ENCODE measurements at places on chromosomes 2 and 18.

- DNase-seq: no peak
These were observed 176.2 kb downstream of the CALCRL start for GRCh38 chr2:187271825-187272224.

DNA sequence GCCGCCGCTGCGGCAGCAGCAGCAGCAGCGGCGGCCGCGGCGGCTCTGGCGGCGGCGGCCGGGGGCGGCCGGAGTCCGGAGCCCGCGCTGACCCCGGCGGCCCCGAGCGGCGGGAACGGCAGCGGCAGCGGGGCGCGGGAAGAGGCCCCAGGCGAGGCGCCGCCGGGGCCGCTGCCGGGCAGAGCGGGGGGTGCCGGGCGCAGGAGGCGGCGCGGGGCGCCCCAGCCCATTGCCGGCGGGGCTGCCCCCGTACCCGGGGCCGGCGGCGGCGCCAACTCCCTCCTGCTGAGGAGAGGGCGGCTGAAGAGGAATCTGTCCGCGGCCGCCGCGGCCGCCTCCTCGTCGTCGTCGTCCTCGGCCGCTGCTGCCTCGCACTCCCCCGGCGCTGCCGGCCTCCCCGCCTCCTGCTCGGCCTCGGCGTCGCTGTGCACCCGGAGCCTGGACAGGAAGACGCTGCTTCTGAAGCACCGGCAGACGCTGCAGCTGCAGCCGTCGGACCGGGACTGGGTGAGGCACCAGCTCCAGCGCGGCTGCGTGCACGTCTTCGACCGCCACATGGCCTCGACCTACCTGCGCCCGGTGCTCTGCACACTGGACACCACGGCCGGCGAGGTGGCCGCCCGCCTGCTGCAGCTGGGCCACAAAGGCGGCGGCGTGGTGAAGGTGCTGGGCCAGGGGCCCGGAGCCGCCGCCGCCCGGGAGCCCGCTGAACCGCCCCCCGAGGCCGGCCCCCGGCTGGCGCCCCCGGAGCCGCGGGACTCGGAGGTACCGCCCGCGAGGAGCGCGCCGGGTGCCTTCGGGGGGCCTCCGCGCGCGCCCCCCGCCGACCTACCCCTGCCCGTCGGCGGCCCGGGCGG is 646 bp downstream of the PHLPP1 start:
- DNase-seq: peak; percentile 77

DNA sequence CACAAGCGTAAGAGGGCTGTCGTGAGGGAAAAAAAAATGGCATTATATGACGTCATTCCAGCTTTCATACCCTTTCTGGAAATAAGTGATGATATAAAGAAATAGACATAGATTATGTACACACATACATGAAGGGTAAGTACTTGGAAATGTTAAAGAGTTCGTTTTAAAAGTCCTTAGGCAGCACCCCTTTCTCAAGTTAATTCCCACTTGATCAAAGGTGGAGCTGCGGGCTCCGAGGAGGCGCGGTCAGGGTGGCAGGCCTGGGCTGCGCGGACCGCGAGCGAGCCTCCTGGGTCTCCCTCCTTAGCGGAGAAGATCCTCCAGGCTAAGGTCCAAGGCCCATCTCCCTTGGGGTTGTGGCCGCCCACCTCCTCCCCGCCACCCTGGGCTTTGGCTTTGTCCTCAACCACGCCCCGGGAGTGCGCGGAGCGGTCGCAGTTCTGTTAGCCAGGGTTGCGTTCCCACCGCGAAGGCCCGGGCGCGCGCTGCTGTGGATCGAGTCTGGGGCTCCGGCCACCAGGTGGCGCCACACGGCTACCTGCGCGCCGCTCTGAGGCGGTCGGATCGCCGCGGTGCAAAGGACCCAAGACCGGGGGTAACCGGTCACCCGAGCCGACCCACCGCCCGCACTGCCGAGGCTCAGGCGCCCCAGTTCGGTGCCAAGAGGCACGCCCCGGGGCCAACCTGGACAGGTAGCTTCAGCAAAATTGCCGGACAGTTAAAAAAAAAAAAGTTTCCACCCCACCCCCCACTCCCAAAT is 66.8 kb downstream of the HNRNPLL start:
- peak; percentile 20 for DNase-seq

- DNase-seq: no peak
These were observed 93.0 kb upstream of the KLHL29 start for GRCh38 chr2:23292024-23292423.

DNA sequence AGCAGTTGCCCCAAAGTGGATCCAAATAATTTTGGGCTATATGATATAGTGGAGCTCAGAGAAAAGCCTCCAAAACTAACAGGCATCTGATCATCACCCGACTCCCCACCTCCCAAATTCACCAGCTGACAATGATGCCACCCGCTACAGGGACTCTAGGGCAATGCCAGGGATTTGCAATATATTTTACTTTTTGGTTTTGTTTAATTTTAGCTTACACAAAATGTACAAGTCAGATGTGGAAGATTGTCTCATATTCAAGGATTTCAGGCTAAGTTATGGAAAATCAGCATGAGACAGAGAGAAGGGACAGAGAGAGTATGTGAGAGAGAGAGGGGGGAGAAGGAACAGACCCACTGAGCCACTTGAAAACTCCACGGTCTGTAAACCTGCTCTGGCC is 187.4 kb downstream of the TMEM247 start:
- no peak for DNase-seq

- DNase-seq: no peak
These were observed 52.4 kb downstream of the REEP1 start for GRCh38 chr2:86284987-86285386.

DNA sequence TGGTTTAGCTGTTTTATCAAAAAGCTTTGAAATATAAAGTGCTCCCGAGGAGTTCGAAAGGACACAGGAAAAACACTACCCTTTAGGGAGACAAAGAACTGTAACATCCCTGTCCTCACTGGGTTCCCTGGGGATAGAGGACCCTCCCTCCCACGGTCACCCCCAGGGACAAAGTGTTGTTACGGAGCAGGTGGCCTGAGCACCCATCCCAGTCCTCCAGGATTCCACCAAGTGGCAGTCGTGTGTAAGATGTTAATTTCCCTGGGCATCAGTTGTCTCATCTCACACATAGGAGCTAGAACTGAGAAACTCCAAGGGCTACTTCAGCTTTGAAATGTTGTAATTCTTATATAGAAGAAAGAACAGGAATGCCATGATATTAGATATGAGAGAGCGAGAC is 137.7 kb downstream of the ALK start:
- no peak for DNase-seq

DNA sequence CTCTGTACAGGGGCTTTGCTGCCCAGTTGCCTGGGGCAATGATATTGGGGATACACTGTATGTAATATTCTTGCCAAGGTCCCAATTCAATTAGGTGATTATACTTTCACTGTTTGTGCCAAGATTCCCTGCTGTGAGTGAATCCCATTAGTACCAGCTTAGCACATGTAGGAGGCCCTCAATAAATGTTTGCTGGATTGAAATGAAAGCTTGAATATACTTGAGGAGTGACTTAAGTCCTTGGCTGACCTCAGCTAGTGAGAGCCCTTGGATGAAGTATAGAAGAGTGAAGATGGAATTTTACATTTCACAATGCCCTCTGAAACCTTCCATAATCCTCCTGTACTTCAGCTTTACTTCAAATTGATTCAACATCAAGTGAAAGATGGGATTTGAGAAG is 102.9 kb downstream of the GATA6 start:
- no peak for DNase-seq

GRCh38 chr2:1305342-1306013 is 107.8 kb upstream of the TPO start:
- DNase-seq: no peak

DNA sequence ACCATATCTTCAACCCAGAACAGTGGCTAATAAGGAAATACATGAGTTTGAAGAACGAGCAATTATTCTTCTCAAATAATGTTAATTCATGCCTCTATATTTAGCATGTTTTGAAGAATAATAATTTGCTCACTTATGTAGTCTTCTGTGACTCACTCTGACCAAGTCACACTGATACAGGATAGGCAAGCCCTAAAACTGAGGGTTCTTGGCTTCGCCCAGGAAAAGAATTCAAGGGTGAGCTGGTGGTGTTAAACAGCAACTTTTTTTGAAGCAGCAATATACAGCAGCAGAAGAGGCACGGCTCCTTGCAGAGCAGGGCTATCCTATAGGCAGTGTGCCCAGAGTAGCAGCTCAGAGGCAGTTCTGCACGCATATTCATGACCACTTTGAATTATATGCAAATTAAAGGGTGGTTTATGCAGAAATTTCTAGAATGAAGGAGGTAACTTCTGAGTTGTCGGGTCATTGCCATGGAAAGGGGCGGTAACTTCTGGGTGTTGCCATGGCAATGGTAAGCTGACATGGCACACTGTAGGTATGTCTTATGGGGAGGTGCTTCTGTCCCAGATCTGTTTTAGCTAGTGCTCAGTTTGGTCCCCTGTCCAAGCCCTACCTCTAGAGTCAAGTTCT is 200.6 kb downstream of the RND3 start:
- DNase-seq: no peak

DNA sequence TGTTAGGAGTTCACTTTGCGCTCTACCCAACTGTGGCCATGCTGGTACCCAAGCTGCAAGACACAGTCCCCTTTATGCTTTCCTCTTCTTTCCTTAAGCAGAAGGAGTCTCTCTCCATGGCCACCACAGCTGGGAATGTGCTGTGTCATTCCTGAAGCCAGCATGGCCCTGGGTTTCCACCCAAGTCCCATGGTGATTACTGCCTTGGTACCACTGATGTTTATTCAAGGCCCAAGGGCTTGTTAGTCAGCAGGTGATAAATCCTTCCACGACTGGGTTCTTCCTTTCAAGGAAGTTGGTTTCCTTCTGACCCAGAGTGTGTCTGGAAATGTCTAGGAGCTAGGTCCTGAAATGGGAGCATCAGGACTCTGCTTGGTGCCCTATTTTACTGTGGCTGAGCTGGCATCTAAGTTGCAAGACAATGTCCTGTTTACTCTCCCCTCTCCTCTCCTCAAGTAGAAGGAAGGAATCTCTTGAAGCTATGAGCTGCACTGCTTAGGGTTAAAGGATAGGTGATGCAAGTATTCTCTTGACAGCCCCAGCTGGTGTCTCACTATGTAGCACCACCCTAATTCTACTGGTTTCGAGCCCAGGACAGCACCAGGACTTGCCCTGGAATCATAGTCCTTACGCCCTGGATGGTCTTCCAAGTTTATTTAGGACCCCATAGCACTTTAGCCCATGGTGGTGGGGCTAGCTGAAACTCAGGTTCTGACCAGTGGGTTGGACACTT is 18.7 kb upstream of the NUP35 start:
- no peak for DNase-seq

Measured in RKO (cell line).